ENCODE measurements at places on chromosomes 6 and 20.

DNA sequence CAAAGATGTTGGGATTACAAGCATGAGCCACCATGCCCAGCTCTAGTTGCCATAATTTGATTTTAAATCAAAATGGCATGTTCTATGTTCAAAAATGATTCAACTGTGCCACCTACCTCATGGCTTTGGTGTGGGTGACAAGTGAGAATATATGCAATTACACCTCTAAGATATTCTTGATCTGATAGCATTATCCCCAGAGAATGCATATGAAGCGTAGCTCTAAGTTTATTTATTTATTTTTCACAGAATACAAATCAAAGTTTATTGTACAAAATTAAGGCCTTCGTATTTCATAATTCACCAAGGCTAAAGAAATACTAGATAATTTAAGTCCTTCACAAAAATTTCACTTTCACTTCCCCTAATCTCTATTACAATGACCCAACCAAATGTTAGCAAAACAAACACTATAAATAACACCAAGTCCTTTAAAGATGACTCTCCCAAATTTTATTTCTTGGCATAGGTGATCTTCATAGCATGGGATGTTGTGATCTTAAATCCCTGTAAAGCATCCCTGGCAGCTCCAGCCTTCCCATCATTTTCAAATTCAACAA lies 205.9 kb upstream of the TAB2 start:
- DNase-seq = no peak

- no peak for DNase-seq
These were observed 5.5 kb downstream of the HLA-DPB1 start for GRCh38 chr6:33081098-33081824.

DNA sequence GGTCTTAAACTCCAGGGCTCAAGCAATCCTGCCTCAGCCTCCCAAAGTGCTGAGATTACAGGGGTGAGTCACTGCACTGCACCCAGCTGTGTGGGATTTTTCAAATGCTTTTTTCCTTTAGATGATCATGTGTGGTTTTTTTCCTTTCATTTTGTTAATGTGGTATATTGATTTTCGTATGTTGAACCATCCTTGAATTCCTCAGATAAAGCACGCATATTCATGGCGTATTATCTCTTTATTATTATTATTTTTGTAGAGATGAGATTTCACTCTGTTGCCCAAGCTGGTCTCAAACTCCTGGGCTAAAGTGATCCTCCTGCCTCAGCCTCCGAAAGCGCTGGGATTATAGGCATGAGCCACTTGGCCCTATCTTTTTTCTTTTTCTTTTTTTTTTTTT lies 7.0 kb downstream of the ZGPAT start:
- DNase-seq = no peak

GRCh38 chr20:8322662-8323217 lies 190.7 kb downstream of the PLCB1 start:
- no peak for DNase-seq

- DNase-seq = peak; percentile 69
These were observed 39.6 kb upstream of the CD93 start for GRCh38 chr20:23125625-23126191.

DNA sequence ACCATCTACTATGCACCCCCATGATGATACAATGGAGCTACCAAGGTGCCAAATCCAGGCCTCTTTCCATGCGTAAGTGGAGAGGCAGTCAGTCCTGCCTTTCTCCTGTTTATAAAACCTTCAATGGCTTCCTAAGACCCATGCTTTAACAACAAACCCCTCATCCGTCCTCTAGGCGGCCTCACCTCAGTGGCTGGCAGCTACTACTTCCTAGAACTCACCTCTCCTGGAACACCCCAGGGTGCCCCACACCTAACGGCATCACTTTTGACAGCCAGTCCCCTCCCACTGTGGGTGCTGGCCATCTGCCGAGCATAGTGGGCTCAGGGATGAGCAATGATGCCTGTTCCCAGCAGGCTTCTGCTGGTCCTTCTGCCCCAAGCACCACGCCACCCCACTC lies 80.0 kb upstream of the TAB2 start:
- DNase-seq = no peak

GRCh38 chr6:67933278-67933677 lies 701.8 kb upstream of the ADGRB3 start:
- DNase-seq = no peak

DNA sequence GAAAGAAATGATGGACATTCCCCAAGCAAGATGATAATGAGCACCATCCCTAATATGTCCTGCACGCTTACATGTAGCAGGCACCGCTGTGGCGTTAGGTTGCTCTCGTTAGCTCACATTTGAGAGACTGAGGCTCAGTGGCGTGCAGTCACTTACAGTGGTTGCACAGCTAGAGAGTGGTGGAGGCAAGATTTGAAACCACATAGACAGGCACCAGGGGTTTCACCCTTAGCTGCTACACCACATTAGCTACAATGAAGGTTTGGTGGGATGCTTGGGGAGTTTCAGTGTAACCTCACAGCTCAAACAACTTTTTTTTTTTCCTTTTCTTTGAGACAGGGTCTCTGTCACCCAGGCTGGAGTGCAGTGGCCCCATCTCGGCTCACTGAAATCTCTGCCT lies 3.7 kb downstream of the COX4I2 start:
- no peak for DNase-seq

- peak; percentile 97 for DNase-seq
These were observed 23.1 kb upstream of the MROH8 start for GRCh38 chr20:37202267-37202943.

GRCh38 chr6:128174724-128175123 lies 273.9 kb upstream of the THEMIS start:
- no peak for DNase-seq

DNA sequence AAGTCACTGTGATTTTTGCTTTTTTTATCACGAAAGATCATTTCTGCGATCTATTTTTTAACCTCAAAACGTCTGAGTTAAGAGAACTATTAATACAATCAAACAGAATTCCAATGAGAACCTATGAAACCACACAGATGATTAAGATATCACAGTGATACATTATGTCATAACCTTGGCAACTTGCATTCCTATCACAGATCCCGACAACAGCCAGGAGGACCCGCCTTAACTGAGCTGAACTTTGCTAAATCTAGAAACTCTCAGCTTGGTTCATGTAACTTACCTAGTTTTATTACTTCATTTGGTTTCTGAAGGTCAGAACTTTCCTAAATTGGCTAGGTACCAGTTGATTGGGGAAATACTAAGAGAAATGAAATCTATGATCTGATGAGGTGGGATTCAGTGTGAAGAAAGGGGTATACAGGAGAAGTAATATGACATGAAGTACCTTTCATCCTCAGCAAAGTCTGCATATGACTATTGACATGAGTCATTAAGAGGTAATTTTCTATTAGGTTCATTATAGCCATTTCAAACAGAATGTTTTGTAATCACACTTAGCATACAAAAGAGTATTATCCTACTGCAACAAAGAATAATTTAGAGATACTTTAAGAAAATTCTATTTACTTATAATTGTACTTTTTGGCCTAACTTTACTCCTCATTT lies 11.2 kb downstream of the LYRM4 start:
- peak; percentile 19 for DNase-seq

DNA sequence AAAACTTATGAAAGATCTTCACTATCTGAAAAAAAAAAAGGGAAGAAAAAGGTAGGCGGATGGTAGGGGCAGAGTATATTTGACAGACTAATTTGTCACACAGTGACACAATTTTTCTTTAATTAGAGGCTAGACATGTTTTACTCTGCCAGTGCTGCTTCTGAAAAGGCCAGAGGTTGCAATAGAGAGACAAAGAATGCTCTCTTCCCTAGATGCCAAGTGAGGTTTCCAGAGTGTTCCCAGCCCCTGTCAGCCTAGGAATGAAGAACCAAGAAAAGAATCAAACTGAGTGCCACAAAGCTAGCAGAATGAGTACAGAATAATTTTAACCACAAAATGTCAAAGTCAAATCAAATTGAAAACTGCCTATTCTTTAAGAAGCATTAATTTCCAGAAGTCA lies 13.0 kb downstream of the PNISR start:
- DNase-seq = no peak

DNA sequence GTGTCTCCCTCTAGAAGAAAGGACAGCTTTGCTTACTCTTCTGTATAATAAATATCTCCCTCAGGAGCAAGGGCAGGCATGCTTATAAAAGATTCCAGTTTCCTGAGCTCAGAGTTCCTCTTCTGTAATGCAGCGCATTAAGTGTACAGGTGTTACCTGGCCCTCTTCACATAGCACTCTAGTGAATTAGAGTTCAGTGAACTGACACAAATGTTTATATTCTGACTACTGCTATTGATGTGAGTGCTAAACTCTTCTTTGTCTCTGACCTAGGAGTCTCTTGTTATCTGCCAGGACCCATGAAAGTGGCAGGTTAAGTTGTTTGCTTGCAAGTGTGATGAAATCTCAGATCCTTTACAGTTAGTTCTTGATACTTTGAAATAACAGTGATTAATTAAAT lies 33.5 kb downstream of the CYB5R4 start:
- no peak for DNase-seq

- peak; percentile 63 for DNase-seq
These were observed 153.3 kb upstream of the SNX9 start for GRCh38 chr6:157669747-157670216.

DNA sequence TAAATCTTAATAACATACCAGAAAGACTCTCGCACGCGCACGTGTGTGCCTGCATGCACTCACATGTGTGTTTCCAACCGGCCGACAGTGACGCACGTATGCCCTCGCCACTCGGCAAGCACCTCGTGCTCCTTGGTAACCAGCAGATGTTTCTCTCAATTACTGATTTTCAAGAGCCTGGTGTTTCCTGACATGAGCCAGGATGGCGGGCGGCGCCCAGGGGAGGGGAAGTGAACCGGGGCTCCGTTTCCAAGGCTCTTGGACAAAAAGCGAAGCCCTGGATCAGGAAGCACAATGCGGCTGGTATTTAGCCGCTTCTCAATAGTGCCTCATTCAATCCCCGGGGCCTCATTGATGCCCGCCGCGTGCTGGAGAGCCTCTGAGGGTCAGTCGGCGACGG lies 37.7 kb downstream of the PMEPA1 start:
- DNase-seq = peak; percentile 17

GRCh38 chr20:32764005-32764960 lies 2.1 kb downstream of the DNMT3B start:
- no peak for DNase-seq

DNA sequence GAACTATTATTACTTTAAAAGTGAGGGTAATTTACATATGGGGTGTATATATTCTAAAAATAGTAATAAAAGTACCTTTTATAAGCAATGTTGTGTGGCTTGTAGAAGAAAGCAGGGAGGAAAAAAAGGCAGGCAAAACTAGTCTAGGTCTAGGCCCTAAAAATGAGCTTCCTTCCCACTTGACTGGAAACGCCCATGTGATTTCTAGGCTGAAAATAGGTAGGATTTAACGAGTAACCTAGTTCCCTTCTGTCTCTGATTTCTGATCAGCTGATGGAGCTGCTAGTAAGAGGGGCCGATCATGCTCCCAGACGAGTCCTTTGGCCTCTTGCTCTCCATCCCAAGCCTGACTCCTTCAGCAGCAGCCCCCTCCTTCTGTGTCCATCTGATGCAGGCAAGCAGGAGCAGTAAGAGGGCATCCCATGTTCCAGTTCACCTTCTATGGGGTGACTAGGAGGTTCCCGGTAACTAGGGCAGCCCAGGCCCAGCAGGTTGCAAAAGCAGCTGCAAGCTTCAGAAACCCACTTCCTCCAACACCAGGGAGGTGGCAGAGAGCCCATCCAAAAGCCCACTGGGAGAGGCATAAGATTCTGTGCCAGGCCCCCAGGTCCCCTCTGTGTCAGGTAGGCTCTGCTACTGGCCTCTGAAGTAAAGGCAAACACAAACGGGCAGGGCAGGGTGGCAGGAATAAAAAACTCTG lies 24.4 kb downstream of the TBC1D20 start:
- no peak for DNase-seq

GRCh38 chr6:91137286-91137685 lies 550.4 kb upstream of the MAP3K7 start:
- DNase-seq = no peak

Data from fibroblast of skin of right biceps (primary cell).